Stimulated activated CD4-positive, alpha-beta T cell treated with anti-CD3 and anti-CD28 coated beads, TNF-alpha, amount 100 ng/mL, for 1 hour (primary cell): ENCODE measurements at places on chromosomes 2 and 18.

GRCh38 chr2:226752887-226753286, 46.7 kb downstream of the IRS1 start:
- no peak for DNase-seq

- DNase-seq: no peak
Observed at GRCh38 chr18:35172009-35172408, 68.8 kb upstream of the ZNF397 start.

- DNase-seq: no peak
Observed at GRCh38 chr2:160157861-160158829, 41.9 kb downstream of the ITGB6 start.

DNA sequence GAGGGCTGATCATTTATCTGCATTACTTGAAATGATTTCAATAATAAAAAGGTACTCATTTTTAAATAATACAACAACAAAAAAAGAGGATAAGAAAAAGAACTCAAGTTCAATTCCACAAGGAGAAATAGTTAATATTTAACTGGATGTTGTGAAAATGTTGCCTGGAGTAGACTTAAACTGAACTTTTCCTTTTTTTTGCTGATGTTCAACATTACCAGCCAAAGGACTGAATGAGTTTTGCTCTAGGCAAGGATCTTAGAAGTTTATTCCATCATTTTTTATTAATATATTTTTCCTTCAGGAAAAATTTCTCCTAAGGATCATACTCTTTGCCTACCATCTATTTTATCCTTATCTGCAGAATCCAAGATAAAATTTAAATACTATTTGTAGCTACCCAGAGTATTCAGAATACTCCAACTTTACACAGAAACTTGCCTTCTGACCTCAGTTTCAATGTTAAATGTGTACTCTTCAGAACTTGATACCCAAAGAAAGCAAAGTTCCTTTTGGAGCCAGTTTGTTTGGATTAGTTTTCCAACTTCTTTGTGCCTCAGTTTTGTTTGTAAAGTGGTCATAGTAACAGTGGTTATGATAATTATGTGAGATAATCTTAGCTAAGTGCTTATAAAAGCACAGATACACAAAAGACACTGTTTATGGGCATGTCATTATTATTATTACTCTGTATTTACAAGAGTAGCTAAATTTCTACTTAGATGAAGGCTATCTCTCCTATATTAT, 12.8 kb downstream of the CKAP2L start:
- DNase-seq: no peak

DNA sequence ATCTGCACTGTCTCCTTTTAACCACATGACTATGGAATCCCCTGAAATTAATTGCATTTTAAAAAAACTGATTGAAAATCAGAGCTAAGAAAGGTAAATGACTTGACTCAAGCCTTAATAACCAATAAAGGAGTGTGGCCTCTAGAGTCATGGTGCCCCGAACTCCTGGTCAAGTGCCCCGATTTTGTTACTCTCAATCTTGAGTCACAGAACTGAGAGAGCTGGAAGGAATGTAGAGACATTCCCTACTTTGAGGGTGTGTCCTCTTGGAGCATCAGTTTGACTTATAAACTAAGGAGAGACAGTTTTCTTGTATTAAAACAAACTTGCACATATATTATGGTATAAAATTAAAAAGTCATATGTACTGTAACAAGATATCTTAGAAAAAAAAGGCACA, 2.4 kb downstream of the WDR43 start:
- DNase-seq: no peak

GRCh38 chr2:37802899-37803379, 122.1 kb upstream of the RMDN2 start:
- DNase-seq: no peak

DNA sequence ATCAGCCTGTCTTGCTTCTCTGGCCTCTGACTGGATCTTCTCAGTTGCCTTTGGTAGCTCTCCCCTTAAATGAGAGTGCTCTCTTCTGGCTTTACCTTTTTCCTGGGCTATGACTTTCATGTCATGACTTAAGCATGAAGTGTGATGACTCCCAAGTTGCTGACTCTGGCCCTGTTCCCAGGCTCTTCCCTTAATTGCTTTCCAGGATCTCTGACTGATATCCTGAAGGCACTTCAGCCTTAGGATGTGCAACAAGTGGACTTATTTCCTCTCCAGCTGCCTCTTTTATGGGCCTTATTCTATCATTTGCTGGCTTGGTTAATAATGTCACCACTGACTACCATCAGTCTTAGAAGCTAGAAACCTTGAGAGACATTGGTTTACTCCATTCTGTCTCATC, 17.4 kb downstream of the SEMA4F start:
- DNase-seq: no peak

- no peak for DNase-seq
Observed at GRCh38 chr2:173355132-173355865, 627 bp downstream of the CDCA7 start.

DNA sequence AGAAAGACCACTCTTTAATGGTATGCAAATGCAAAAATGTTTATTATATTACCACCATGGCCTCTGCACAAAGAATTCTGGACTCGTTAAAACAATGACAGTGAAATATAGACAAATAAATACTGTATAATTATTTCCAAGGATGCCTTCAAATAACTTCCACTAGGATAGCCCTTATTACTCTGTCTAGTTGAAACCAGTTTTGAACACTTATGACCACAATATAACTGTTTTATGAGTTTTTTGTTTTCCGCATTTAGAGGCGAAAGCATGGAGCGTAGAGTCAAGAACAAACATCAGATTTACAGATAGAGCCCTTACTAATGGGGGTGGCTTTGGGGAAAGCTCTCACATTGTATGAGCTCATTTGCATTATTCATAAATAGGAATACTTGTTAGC, 559.5 kb downstream of the CNTNAP5 start:
- DNase-seq: no peak

DNA sequence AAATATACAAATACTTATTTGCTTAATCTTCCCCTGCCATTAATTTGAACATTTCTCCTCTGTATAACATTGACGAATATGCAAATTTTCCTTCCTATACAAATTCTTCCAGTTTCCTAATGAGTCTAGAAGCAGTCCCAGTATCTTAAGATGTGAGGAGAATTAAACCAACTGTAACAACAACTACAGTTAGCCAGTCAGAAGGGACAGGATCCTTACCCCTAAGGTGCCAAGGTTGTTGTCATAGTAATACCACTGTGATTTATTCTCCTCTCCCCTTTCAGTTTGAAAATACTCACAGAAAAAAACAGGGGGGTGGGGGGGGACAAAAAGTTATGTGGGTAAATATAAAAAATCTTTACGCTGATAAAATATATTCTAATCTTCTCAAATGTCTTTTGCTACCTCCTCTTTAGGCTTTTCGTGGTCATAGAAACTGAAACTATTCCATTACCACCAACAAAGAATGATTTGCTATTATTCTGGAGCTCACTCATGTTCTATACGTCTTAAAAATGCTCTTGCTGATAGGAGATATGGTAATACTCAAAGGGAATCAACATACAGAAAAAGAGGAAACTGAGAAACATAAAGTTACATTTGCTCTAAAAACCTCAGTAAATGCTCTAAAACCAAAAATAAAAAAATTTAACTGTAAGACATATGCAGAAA, 107.6 kb downstream of the MEMO1 start:
- no peak for DNase-seq

DNA sequence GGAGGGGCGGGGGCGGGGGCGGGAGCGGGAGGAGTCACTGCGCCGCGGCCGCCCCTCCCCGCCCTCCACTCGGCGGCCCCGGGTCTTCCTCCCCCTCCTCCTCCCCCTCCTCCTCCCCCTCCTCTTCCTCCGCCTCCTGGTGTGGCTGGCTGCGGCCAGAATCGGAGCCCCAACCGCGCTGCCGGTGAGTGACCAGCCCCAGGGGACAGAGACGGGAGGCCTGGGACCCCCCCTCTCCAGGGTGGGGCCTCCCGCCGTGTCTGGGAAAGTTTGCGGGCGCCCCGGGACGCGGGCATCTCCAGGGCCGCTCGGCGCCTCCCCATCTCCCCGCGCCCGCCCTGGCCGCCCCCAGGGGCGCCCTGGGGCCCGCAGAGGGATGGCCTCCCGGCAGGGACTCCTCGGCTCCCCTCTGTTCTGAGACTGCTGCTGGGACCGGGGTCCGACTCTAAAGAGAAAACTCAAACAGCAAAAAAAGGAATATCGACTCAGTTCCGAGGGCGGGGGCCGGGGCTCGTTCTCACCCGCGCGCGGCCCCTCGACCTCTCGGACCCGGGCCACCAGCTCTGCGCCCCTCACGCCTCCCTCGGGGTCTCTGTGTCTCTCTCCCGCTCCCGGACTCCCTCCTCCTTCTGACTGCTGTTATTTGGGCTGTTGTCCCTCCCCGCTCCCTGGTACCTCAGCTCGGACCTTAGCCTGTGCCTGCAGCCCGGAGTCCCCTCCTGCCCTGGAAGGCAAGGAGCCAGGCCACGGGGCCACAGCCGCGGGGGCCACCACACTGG, at the start of gene STON1:
Gene STON1, plus strand, starts transcription at position 122 of the 779 bp plus-strand sequence. CDS start 50,480 bp downstream, outside the sequence.
- DNase-seq: no peak

DNA sequence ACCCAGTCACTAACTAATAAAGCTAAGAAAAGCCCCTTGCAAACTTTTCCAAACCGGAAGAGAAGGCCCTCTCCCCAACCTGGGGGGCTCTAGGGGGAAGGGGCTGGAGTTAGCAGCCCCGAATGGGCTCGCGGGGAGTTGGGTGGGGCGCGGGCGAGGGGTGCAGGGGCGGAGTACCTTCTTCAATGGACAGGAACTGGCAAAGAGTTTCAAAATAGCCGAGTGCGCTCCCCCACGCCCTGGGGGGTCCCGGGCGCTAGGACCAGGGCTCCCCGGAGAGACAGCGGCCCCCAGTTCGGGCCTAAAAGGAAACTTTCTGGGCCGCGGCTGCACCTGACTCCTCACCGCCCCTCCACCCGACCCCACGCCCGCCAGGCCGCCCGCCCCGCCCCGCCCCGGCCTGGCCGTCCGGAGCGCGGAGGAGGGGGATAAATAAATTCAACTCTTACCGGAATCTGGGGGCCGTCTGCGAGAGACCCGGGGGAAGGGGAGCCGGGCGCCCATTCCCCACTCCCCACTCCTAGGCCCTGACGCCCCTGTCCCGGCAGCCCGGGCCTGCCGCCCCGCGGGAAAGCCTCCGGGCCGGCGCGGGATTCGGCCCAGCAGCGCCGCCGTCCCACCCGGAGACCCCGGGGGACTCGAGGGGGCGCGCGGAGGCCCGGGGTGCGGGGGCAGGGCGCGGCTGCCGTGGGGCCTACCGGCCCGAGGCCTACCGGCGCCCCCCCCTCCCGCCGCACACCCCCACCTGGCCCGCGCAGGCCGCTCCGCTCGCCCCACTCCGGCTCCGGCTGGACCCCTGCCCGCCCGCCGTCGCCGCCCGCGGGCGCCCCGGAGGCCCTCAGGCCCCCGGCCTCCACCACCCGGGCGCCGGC, 868 bp downstream of the INO80D start:
- DNase-seq: peak; percentile 27

DNA sequence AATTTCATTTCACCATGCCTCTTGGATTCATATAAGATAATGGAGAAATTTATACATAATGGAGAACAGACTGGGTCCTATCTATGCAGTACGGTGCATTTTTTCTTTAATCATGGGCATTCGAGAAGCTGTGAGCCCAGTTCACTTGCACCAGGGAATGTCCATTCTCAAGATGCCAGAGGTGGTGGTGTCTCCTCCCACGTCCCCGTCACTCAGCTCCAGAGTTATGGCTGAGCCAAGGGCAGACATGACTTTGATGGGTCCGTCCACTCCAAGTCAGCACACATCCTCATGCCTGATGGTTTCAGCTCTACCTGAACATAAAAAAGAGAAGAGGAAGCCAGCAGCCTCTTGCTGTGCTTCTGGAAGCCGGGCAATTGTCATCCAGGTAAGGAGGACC, 42.1 kb upstream of the CREG2 start:
- DNase-seq: no peak

DNA sequence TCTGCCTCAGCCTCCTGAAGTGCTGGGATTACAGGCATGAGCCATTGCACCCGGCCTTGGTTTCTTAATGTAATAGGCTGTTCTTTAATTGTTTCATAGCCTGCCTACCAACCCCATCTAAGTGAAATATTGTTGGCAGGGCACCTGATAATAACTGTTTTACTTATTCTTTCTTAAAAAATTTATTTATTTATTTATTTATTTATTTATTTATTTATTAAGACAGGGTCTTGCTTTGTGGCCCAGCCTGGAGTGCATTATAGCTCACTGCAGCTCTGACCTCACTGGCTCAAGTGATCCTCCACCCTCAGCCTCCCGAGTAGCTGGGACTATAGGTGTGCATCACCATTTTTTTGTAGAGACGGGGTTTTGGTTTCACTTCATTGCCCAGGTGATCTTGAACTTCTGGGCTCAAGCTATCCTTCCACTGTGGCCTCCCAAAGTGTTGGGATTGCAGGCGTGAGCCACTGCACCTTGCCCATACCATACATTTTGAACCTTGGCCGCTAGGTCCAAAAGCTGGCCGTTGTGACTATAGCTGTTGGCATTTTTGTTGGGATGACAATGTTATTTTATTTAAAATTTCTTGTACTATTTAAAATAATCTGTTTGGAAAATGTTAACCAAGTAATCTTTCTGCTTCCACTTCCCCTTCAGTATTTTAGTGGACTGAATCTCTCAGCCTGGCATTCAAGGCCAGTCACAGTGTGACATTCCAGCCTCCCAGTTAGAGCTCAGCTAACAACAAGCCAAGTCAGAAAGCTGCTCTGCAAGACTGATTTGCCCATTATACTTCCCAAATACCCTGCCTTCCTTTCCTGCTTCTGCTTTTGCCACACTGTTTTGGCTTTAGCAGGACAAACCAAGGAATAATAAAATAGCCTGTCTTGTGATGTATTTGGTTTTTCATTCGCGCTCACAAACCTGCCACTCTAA, 52.4 kb downstream of the BABAM2 start:
- no peak for DNase-seq

DNA sequence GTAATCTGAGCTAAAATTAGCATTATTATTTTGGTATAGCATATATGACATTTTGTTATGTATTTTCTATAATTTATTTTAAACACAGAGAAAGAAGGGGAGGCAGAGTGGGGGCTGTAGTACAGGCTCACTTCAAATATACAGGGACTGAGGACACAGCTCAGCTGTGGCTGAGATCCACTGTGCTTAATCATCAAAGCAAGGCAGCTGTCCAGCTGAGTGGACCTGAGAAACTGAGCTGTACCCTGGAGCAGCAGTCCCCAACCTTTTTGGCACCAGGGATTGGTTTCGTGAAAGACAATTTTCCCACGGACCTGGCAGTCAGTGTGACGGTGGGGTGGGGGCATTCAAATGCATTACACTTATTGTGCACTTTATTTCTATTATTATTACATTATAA, 687.2 kb downstream of the RNF144A start:
- no peak for DNase-seq

- no peak for DNase-seq
Observed at GRCh38 chr2:23355001-23355400, 30.0 kb upstream of the KLHL29 start.
